Neural progenitor cell (in vitro differentiated cells): ENCODE measurements at places on chromosomes 4 and X.

DNA sequence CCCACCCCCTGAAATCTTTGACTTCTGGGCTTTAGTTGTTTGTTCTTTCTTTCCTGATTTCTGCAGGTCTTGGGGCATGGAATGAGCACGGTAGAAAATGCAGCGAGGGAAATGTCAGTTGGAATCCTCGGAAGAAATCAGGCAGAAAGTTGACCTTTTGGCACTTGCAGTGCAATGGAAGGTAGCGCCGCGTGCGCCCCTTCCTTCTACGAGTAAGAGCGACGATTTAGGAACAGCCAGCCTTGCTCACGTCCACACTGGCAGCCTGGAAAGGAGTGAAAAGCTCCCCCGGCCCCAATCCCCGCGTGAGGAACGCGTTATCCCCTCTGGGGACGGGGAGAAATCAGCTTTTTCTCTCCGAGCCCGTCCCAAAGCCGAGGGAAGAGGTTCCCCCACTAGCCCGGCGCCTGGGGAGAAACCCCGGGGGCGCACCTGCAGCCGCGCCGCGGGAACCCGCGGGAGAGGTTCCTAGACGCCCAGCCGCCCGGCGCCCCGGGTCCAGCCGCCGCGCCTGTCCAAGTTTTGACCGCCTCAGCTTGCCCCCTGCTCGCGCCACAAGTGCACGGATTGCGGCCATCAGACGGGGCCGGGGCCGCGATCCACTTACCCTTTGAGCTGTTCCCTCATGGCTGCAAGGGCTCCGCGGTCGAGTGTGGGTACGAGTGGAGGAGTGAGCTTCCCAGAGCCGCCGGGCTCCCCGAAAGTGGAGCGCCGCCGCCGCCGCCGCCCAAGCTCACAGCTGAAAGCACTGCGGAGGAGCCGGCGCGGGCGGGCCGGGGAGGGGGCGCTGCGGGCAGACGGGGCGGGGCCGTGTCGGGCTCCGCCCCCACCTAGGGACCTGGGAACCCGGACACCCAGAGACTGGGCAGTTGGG, 194.6 kb upstream of the FTHL17 start:
- peak; percentile 75 for DNase-seq

DNA sequence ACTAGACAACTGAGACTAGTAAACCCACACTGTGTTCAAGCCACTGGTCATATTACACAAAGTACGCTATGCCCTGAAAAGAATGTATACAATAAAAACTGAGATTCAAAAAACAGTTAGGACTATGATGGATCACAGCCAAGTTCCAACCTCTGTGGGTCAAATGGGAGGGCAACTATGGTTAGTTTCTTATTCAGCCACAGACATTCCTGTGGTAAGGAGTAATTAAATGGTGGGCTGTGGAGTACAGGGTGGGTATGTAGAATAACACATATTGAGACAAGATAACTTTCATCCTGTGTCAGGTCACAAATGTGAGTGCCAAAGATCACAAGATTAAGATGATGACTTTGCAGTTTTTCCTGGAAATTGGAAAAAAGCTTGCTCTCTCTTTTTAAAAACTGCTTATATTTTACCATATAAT, 167.2 kb downstream of the NPNT start:
- DNase-seq: no peak

- DNase-seq: no peak
These were observed 75.0 kb upstream of the TMPRSS11A start for GRCh38 chr4:68038272-68038671.

GRCh38 chrX:24513416-24513815, 48.3 kb downstream of the PDK3 start:
- no peak for DNase-seq

GRCh38 chr4:56681158-56681852, at the start of gene HOPX:
TSS of gene HOPX (minus strand) at chr4:56681296. CDS start at chr4:56657816, 23,480 bp downstream.
- no peak for DNase-seq

- DNase-seq: peak; percentile 84
These were observed 54.5 kb downstream of the RTL9 start for GRCh38 chrX:110412971-110413726.

- no peak for DNase-seq
These were observed 31.8 kb downstream of the CXCL1 start for GRCh38 chr4:73901031-73901430.

DNA sequence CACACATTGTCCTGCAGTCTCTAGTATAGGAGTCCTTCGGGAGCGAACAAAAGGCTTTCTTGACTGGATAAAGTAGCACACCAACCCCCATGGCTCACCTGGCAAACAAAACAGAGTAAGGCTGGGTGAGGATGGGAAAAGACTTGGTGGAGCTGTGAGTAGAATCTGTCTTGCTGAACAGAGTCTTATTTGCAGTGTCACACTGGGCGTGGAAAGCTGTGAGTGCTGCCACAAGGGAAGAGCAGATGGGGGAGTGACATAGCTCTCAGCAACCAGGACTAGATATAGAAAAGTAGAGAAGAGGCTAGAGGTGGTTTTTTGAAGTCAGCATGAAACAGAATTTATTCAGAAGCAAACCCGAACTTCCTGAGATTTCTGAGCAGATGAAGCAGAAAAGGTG, 137.2 kb upstream of the ESX1 start:
- DNase-seq: peak; percentile 14

DNA sequence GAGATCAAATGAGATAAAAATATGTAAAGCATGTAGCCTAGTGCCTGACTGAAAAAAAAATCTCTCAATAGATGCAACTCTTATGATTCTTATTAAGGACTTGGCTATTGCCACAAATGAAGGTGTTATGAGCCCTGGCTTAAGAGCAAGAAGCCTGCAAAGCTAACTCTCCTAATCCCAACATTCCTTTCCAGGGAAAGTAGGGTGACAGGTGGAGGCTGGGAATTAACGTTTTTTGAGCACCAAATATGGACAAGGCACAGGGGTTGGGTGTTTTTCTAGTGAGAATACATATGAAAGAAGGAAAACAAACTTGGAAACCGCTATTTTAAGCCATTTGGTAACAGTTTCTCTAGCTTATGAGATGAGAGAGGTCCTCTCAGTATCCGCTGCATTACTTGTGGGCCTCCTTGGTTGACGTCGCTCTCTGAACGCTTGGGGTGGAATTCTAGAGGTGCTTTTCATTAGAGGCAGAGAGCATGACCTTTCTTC, 2.4 kb downstream of the RHOH start:
- no peak for DNase-seq

DNA sequence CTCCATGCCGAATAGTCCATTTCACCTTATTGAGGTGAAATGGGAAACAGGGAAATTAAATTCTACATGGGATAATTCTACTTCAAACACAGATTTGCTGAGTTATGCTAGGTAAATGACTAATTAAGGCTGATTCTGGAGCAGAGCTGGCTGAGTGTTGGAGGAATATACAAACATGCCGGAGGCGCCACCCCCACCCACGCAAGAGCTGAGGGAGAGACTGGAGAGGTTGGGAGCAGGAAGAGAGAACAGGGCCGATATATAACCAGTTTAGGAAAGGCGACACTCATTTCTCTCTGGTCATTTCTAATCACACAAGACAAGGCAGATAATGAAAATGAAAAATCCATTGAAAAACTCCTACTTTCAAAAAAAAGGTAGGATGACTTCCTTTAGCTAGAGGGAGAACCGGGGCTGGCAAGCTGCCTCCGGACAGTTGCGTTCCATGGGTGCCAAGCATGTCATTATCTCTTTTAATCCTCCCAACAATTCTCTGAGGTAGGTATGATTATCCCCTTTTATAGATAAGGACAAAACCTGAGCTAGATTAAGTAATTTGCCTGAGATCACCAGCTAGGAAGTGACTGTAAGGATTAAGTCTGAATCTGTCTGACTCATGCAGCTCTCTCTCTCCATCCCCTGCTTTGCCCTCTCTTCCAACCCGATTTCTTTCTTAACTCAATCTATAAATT, 27.6 kb upstream of the CFAP299 start:
- peak; percentile 36 for DNase-seq

DNA sequence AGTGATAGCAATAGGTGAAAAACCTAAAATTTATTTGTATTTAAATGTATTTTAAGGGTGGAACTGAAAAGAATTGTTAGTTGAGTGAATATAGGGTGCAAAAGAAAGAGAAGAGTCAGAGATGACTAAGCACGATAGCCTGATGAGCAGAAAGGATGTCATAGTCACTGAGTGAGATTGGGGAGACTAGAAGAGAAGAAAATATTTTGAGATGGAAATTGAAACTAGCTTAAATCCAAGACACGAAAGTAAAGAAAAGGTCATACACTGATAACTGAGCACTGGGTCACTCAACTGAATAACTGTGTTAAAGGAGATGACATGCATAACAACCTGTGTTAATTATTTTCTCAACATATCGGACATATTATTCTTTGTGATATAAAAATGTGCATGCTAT, 55.5 kb downstream of the SPANXN4 start:
- DNase-seq: no peak

GRCh38 chrX:25049357-25049756, 33.6 kb upstream of the ARX start:
- DNase-seq: no peak

DNA sequence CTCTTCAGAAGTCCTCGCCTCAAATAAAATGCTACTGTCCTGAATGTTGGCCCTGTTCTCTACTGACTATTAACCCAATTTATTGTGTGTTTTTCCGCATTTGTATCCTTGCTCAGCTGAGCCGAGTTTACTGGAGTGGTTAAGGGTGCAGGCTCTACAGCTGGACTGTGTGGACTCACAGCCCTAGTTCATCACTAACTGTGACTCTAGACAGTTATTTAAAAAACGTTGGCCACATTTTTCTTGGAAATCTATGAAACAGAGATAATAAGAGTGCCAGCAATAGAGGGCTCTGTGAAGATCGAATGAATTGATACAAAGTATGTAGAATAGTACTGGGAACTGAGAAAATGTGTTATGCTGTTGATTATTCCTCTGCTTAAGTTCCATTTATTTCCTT, 2.9 kb upstream of the GUF1 start:
- no peak for DNase-seq

DNA sequence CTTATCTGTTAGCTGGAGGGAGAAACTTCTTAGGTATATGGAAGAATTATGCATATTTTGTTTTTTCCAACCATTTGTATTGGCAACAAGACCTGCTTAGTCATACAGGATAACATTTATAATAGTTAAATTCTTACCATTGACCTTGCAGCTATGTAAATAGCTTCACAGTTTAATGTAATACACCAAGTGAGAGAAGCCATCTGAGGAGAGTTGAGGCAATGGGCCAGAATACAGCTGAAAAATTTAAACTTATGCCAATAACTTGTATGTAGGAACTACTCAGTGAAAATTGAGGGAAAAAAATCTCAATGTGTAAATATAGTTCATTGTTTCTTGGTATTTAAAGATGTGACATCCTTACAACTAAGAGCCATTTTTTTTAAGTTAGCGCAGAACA, 273.5 kb downstream of the DACH2 start:
- no peak for DNase-seq

DNA sequence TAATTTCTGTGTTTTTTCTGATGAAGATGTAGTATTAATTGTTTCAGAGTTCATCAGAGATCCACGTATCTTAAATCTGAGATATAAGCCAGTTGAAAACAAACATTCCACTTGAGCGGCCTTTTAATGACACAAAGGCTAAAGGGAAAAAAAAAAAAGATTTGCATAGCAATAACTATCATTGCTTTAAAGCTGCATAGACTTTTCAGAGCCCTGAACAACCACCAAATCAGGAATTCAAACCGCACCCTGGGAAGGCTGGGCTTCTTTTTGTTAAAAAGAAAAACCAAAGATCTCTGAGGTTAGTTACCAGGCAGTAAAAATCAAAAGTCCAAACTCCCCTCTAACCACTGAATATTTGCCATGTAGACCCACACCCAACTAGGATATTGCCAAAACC, 206.0 kb downstream of the HHIP start:
- no peak for DNase-seq

DNA sequence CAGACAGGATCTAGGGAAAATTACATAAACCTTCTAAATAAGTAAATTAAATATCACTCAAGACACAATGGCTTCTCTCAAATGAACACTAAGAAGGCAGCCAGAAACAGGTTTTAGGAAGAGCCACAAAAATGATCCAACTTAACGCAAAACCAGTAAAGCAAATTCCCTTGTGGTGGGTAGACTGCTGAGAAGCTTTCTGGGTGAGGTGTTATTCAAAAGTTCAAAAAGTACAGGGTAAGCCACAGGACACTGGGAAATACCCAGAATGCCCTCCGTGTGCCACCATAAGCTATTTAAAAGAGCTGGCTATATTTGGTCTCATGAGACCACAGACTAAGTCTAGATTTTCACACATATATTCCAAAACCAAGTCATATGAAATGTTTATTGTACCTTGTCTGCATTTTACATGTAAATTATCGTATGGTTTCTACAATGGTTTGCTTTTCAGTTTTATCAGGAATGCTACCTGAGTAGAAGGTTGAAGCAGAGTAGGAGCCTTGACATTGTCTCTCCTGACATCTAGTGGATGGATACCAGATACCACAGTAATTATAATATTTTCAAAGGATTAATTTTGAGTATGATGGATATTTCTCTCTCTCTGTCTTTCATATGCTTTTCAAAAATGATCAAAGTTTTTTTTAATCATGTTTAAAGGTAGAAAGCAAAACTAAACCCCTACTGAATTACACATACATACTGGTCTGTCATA, 109.3 kb upstream of the KLHL13 start:
- no peak for DNase-seq

DNA sequence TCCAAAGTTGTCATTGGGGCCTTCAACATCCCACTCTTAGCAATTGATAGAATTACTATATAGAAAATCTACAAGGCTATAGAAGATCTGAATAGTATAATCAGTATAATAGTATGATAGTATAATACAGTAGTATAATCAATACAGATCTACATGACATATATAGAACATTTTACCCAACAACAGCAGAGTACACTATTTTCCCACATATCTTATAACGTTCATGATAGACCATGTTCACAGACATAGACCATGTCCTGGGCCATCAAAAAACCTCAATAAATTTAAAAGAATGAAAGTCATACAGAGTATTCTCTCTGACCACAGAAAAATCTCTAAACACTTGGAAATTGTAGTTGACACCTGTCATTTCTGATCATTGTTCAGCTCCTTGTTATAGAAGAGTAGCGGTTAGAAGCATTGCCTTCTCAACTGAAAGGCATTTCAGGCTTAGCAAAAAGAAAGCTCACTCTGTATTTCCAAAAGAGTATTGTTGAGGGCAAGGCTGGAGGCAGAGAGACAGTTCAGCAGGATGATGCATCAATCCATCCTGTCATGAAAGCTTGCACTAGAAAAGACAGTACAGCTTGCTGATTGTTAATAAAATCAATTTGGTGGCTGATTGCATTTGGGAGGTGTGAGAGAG, 38.8 kb upstream of the ARMCX5 start:
- no peak for DNase-seq

DNA sequence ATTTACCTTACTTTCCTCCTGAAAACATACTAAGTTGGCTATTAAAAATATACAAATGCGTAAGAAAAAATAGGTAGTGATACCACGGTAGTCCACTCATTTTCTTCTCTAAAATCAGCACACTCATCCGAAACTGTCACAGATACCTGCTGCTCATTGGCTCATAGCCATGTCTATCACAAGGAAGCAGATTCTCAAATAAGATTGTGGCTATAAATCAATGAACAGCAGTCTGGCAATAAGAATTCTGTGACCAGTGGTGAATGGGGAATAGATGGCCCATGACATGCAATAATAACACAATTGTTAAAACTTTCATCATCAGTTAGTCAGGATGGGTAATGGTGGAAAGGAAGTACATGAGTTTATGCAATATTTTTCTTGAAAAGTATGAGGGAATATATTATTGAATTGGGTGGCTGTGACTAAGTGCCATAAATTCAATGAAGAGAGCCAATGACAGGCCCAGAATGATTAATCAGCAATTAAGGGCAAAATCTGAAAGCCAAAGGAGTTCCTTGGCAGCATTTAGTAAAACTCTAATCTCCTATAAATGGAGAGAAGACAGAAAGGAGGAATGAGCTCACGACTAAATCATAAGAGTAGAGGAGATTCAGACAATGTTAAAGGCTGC, 202.3 kb upstream of the NEIL3 start:
- DNase-seq: no peak

GRCh38 chr4:97879942-97880341, 263.3 kb downstream of the STPG2 start:
- DNase-seq: no peak
